RCC 7860 (cell line): ENCODE measurements at places on chromosomes 5 and 9.
A peak's percentile ranks its signal among the peaks of the same experiment; 100 is the strongest.

DNA sequence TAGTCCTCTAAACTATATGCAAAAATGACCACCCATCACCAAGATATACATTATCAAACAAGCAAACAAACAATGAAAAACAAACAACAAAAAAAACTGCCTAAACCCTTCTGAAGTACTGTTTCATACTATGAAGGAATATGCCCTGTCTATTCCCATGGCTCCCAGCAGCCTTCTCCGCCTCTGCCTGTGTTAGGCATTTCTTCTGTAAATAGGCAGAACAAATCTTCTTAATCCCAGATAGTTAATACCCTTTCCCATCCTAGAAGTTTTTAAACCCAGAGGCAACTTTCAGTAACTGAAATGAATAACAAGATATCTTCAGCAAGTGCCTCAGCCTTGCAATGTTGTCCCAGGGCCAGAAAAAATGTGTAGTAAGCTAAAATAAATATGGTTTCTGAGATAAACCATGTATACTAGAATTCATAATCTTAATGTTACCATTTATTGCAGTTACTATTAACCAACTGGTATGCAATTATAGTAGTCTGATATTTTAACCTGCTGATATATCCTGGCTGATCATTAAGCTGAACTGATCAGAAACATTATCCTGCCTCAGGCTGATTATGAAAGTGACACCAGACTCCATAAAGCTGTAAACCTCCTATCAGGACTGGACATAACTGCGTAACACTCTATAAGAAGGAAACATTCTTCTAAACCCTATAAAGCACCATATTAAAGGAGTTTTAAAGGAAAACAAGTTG lies 68.5 kb downstream of the ANKRD31 start:
- DNase-seq, result peak; percentile 1

- no peak for DNase-seq
Measured at GRCh38 chr9:135002802-135003201, 84.7 kb upstream of the OLFM1 start.

- DNase-seq, result no peak
Measured at GRCh38 chr5:180396926-180397325, 43.8 kb upstream of the GFPT2 start.

DNA sequence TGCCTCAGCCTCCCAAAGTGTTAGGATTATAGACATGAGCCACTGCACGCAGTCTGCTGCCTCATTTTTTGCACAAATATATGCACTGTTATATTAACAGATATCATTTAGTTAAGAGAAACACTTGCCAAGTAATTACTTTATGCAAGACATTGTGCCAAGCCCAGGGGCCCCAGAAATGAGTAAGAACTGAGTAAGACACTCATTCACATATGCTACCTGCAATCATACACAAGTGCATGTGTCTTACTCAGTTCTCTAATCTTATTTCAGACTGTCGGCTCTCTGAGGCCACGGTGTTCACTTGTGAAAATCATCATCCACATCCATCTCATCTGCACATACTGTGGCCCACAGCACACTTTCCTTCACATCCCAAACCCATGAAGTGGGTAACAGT lies 16.0 kb downstream of the TRAF1 start:
- DNase-seq, result peak; percentile 14

- DNase-seq, result no peak
Measured at GRCh38 chr9:84238652-84239051, 101.9 kb downstream of the SLC28A3 start.

- peak; percentile 39 for DNase-seq
Measured at GRCh38 chr5:74576941-74577456, 63.5 kb downstream of the ENC1 start.

DNA sequence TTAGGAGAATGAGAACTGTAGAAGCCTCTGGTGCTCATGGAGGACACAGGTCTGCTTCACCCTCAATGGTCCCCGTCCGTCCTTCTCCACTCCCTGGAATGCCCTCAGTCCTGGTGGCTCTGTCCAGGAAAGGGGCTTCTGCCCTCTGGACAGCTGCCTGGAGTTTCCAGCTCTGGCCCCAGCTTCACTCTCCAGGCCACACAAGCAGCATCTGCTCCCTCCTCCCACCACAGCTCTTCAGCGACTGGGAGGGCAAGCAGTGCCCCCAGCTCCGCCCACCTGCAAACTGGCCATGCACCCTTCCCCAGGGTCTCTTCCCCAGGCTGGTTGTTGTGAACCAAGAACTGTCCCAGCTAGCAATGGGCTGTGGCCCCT lies 4.7 kb downstream of the SARDH start:
- no peak for DNase-seq

- DNase-seq, result no peak
Measured at GRCh38 chr5:2178528-2178927, 295.8 kb upstream of the IRX4 start.

DNA sequence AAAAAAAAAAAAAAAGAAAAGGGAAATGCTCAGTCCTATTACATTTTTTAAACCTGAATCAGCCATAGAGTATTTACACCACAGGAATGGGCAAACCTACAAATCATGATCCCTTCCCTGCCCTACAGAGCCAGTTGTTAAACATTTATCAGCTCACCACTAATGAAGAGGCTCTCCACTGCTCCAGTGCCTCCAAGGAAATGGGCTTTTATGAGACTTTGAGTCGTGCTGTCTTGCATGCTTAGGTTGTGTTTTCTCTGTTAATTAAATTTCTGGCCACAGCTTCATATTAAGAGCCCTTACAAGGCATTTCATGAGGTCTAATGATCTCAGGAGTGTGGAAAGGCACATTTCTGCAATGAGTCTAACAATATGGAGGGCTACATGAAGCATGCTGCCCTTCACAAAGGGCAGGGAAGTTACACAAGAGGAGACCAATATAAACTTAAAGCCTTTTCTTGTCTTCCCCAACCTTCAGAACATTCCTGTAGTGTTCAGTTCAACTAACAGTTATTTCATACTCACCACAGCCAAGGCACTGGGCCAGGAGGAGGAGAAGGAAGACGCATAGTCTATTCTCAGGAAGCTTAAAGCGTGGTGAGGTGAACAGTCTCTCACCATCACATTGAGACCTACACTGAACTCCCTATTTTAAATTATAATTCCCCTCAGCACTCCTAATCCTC lies 140.1 kb upstream of the ABCA1 start:
- peak; percentile 99 for DNase-seq

DNA sequence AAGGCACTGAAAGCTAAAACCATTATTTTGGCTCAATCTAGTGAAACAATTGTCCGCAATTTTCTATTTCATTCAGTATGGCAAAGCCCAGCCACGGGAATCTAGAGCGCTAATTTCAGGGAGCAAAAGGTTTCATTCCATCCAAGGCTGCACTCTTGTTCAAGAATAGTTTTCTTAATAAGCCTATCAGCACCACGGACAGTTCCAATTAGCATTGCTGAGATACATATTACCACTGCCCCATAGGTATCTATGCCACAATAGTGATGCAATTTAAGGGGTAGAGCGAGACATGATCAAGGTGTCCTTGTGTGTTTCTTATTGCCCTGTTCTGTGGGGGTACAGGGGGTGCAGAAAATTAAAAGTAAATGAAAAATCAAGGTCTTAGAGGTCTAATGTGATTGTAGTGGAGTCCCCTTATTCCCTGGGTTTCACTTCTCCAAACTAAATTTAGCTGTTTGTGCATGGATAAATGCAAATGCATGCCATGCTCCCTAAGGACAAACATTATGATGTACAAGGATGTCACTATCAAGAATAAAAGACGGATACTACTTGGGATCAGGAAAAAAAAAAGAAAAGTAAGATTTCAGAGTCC lies 45.5 kb downstream of the SPOCK1 start:
- peak; percentile 16 for DNase-seq

- DNase-seq, result no peak
Measured at GRCh38 chr5:107282061-107282460, 388.7 kb downstream of the EFNA5 start.

DNA sequence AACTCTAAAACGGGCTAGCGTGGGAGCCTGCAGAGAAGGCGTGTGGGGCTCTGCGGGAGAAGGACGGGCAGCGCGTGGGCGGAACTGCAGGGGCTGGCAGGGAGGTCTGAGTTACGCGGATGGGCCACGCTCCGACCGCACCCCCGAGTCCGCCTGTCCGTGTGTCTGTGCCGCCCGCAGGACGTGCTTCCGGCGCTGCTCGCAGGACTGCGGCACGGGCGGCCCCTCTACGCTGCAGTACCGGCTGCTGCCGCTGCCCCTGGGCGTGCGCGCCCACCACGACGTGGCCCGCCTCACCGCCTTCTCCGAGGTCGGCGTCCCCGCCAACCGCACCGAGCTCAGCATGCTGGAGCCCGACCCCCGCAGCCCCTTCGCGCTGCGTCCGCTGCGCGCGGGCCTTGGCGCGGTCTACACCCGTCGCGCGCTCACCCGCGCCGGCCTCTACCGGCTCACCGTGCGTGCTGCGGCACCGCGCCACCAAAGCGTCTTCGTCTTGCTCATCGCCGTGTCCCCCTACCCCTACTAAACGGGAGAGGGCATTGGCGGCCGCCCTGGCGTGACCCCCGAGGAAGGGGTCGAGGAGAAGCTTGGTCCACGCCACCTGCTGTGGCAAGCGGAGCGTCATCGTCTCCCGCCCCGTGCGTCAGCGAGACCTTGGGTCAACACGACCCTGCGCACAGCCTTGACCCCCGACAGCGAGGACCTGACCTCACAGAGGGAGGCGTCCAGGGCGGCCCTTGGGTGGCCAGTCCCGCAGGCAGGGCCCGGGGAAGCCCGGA lies 11.4 kb upstream of the ASS1 start:
- no peak for DNase-seq

DNA sequence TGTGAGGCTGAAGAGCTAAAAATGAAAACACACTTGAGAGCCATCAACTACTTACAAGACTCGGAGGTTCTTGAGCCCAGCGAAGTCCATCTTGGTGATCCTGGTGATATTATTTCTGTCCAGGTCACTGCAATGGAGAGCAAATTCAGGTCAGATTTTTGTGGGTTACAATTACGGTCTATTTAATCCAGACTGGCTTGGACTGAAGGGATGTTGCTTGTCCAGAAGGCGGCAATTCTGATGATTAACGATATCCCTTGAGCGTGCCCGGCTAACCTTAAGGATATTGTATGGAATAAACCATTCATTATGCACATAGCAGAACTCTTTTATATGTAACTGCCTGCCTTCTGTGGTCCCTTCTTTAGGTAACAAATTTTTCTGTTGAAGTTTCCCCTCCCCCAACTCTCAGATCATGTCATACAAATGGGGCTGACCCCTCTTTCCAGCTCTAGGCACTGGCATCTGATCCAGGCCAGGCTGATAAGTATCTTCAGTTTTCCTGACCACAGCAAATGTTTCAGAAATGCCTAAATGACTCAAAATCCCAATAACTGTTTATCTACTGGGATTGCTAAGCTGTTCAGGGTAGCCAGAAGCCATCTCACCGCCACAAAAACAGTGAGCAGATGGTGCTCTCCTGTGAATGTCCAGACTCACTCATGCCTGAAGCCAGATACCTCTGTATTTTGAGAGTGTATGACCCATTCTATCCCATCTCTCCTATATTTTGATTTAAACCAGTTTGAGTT lies 49.4 kb downstream of the SLIT3 start:
- no peak for DNase-seq

GRCh38 chr5:81140441-81140840 lies 92.7 kb upstream of the CKMT2 start:
- no peak for DNase-seq

GRCh38 chr5:133926489-133927299 lies 41.7 kb downstream of the C5orf15 start:
- DNase-seq, result no peak

DNA sequence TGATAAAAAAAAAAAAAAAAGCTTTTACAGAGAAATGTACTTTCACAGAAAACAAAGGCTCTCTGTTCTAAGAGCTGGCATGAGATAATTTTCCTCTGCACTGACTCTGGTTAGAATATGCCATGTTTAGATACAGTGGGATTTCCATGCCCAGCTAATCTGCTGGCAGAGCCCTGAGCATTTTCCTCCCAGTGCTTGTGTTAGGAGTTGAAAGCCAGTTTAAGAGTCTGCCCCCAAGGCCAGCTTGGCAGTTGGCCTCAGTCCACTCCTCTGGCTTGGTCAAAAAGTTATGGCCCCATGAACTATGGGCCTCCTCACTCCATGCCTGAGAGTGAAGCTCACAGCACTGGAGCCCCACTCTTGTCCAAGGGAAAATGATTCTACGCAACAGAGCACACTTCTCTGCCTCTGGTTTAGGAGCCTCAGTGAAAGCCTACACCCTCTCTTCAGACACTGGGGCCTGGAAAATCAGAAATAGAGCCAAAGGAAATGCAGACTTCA lies 21.9 kb downstream of the MOCS2 start:
- DNase-seq, result no peak

GRCh38 chr5:133047404-133047803 lies 4.4 kb upstream of the HSPA4 start:
- DNase-seq, result no peak

DNA sequence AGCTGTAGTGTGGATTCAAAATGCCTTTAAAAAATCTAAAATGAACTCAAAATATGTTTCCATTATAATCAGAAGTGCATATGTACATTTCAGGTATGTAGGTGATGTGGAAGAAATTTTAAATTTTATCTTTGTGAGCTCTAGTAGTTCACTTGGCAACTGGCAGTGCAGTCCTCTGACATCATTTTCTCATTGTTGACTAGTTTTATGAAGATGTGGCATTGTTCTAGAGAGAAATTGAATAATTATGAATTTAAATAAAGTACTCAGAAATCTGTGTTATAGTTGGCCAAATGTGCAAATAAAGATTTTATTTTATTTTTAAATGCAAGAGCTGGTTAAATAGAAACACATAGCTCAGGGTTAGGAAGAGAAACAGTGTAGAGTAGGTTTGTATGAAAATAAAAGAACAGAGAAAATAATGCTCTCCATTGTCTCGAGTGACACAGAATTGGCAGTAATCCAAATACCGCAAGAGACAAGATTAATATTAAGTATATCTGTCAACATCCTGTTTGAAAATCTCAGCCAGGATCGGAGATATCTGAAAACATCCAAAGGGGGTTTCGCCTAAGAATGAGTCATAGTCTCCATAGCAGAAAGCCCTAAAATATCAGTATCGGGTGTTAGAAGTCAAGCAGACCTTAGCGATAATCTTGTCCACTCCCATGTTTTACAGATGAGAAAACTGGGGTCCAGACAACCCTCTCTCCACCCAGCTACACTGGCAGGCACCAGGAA lies 189.4 kb downstream of the CCDC192 start:
- peak; percentile 13 for DNase-seq

GRCh38 chr5:146633323-146633764 lies 117.4 kb upstream of the GPR151 start:
- DNase-seq, result no peak

DNA sequence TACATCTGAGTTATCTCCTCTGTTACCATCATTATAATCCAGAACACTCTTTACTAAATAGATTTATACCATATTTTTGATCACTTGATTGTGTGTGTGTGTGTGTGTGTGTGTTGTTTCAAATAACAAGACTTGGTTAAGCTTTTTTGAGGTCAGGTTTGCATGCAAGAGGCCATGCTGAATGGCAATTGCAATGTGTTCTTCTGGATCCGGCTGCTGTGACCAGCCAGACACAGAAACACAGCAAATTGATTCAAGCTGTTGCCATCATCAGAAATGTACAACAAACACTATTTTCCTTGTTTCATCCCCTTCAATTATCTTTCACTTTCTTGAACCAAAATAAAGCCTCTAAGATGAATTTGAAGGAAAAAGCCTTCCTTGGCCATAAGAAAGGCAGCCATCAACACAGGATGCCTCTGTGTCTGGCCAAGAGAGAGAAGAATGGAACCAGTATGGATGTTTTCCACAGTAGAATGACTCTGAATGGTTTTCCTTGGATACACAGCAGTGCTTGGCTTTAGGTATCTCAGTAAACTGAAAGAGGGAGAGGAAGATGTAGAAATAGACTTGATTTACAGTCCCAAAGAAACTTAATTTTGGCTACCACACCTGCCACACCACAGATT lies 53.9 kb downstream of the DPYSL3 start:
- no peak for DNase-seq
